ENCODE measurements at places on chromosomes 2 and 18.

- DNase-seq, result no peak
These were observed 19.2 kb upstream of the EML6 start for GRCh38 chr2:54704238-54704637.

DNA sequence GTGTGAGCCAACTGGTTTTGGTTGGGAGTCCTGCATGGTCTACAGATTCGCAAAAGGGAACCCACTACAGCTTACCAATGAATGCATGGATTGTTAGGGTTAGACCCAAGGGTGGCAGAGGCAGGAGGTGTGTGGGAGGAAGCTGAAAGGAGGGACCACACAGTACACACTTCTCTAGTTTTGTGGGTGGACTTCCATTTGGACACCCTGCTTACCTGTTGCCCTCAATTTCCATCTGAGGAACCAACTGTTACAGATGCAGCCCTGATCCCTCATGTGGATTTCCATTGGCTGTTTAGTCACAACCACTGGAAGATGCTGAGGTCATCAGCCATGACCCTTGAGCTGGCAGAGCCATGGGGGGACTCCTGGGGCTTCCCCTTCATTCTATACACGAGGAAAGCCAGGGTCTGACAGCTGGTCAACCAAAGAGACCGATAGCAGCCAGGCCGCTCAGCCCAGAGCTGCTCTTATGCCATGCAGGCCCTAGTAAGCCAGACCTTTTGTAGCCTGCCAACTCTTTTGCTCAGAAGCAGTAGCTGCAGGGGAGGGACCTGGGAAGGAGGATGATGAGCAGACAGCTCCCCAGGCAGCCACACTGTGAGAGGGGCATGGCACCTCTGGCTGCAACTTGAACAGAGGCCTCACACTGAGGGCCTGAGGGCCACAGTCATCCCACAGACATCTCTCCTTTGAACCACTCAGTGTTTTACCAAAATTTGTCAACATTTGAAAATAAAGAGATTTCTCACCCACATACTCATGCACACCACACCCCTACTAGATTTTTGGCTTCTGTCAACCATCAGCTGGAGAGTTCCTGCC is 162.1 kb downstream of the SETBP1 start:
- DNase-seq, result no peak

GRCh38 chr2:128754246-128754724 is 435.6 kb upstream of the HS6ST1 start:
- DNase-seq, result no peak

DNA sequence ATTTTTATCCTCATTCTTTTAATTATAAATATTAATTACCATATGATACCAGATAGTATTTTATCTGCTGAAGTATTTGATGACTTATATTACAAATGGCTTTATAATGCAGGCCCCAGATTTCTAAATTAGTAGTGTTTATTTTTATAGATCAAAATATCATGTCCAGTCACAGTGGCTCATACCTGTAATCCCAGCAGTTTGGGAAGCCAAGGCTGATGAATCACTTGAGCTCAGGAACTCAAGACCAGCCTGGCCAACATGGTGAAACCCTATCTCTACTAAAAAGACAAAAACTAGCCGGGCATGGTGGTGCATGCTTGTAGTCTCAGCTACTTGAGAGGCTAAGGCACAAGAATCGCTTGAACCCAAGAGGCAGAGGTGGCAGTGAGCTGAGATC is 100.1 kb upstream of the ARHGAP15 start:
- DNase-seq, result no peak

- no peak for DNase-seq
These were observed 114.5 kb downstream of the TTC27 start for GRCh38 chr2:32742376-32742775.

GRCh38 chr2:16717477-16717876 is 51.8 kb upstream of the CYRIA start:
- no peak for DNase-seq

DNA sequence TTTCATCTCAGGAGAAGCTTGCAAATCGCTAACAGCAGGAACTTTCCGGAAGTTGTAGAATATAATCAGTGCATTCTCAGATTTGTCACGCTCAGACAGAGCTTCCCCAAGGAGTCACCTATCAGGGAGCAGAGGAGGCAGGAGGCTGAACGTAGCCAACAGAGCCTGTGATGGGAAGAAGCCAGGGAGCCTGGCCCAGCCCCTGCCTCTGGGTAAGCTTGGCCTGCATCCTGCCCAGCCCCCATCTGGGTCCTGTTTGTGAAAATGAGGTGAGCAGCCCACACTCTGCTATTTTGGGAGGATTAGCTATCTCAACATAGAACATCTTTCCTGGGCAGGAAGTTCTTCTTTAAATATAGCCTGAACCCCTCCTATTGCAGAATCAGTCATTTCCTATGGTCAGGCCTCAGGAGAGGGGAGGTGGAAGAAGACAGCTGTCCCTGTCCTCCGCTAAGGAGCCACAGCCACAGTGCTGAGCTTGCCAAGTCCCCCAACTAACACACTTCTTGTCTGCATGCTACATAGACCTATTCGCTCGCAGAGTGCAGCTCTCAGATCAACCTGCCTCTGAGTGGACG is 19.2 kb upstream of the PKDCC start:
- no peak for DNase-seq

DNA sequence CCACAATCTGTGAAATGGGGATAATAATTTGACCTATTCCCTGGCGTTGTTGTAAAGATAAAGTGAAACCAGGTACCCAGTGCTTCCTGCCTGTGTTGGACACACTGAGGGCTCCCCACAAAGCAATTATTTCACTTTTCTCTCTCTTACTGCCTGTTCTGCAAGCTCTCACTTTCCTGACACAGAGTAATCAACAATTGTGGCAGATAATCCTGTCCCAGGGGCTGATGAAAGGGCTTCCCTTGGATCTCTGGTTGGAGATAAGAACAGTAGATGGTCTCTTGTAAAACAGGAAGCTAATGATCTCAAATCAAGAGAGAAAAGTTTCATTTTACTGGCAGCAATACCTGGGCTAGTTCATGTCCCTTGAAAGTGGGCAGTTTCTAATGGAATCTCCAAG is 190.4 kb upstream of the EPHA4 start:
- DNase-seq, result no peak

Measured in H1 (cell line).